ENCODE measurements at places on chromosomes 7 and 10.

GRCh38 chr7:22642454-22642853 lies 84.5 kb upstream of the IL6 start:
- DNase-seq = no peak

GRCh38 chr7:4102231-4102841 lies 579.8 kb upstream of the FOXK1 start:
- DNase-seq = no peak

- DNase-seq = peak; percentile 57
Measured at GRCh38 chr7:29146888-29147609, 712 bp upstream of the CPVL start.

DNA sequence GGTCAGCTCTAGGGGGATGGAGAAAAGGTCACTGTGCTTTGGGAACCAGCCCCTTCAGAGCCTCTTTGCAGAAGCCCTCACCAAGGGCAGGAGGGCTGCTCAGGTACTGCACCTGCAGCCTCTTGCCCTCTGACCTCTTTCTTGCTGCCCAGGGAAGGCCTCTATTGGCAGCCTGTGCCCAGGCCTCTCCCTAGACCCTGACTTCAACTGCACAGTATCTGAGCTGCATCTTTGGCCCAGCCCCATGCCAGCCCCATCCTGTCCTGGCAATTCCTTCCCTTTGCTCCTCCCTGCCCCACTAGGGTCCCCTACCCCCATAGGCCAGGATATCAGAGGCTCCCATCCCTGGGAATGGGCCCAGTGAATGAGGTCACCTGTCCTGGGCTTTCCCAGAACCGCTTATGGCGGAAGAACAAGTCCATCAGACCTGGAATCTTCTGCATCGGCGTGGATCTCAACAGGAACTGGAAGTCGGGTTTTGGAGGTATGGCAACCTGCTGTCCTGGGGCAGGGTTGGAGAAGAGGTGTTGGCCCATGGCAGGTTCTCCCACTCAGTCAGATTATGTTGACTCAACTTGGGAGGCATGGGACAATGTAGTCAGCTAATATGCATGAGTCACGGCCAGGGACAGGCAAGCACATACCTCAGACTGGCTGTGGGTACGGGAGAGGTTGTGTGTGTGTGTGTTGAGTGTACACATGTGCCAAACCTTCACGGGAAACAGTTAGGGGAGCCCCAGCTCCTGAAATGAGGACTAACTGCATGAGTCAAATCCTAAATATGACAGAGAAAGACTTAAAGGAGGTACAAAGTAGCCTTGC lies 17.1 kb upstream of the CPA1 start:
- DNase-seq = peak; percentile 71

GRCh38 chr10:62024026-62024701 lies 122.7 kb downstream of the ARID5B start:
- no peak for DNase-seq

Measured in Calu3 (cell line).